ENCODE measurements at places on chromosomes 13 and 19. TPM values are rescaled to one million over a fixed set of nuclear protein-coding genes. Genes with fewer than 3 reads are reported as not detected.

The C5AR1 gene
- 11.7 TPM for total RNA-seq

The CYP4F8 gene
- total RNA-seq, result not detected

DNA sequence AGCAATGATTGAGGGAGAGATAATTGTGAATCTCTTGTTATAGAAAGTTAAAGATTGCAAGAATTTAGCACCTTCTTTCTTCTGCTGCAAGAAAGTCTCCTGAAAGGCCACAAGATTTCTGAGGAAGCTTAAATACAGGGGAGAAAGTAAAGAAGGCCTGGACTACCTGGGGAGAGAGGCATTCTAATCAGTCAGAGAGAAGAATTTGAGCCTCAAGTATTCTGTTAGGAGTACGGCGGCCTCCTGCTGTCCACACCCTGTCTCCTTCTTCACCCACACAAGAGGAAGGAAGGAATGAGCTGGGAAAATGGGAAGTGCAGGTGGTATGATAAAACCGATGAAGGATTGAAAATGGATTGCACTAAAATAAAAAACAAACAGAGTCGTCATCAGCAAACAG is 474.7 kb downstream of the DIAPH3 start:
- H3K4me1 ChIP-seq, result no peaks in the 10 kb centered on the region
- no peaks in the 10 kb centered on the region for H3K27me3 ChIP-seq
- no peak for DNase-seq
- no peak overlapping the region for H3K27ac ChIP-seq

DNA sequence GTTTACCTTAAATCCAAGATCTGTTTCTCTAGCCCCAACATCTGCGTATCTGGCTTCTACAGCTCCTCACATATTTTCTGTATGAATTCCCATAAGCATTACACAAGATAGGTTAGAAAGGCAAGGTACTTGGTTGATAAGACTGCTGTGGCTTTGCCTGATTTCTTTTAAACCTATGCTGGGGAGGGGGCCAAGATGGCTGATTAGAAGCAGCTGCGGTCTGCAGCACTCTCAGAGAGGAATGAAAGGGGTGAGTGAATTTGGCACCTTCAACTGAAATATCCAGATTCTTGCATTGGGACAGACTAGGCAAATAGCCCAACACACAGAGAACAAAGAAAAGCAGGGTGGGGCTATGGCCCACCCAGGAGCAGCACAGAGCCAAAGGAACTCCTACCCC is 12.2 kb upstream of the DLEU7 start:
- no peaks in the 10 kb centered on the region for H3K36me3 ChIP-seq
- no peak for DNase-seq
- H3K27me3 ChIP-seq, result no peaks in the 10 kb centered on the region
- no peak overlapping the region for H3K27ac ChIP-seq
- no peak overlapping the region for H3K4me3 ChIP-seq
- no peaks in the 10 kb centered on the region for H3K4me1 ChIP-seq

- no peak for DNase-seq
- no peak overlapping the region for H3K27ac ChIP-seq
- no peaks in the 10 kb centered on the region for H3K27me3 ChIP-seq
- H3K4me3 ChIP-seq, result no peak overlapping the region
These were observed 127.4 kb downstream of the LMO7 start for GRCh38 chr13:75763512-75763911.

GRCh38 chr13:110546926-110547325 is 14.6 kb downstream of the RAB20 start:
- H3K4me1 ChIP-seq, result peaks cover 18% of the 10 kb centered on the region
- no peaks in the 10 kb centered on the region for H3K36me3 ChIP-seq
- DNase-seq, result peak; percentile 97
- no peaks in the 10 kb centered on the region for H3K27me3 ChIP-seq
- peak overlapping the region; percentile 53 for H3K27ac ChIP-seq
- no peak overlapping the region for H3K4me3 ChIP-seq

DNA sequence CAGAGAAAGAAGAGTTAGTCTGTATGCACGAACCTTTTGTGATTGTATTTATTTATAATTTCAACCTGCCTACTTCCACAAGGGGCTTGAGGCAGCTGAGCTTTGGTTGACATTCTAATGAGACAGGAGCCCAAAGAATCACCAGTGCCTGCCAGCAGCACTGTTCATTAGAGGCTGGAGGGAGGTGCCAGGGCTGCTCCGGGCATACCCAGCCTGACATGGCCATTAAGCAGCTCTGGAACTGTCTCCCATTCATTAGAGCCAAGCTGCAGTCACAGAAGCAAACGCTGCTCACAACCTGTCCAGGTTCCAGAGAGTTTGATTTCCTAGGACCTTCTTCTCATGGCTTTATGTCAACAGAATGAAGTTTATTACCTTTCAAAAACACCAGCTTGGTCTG is 425.5 kb downstream of the RFC3 start:
- no peaks in the 10 kb centered on the region for H3K4me1 ChIP-seq
- no peak overlapping the region for H3K4me3 ChIP-seq
- no peaks in the 10 kb centered on the region for H3K27me3 ChIP-seq
- DNase-seq, result no peak

Data from ovary (tissue), 10 donors.